ENCODE measurements at places on chromosomes 6 and 20.

DNA sequence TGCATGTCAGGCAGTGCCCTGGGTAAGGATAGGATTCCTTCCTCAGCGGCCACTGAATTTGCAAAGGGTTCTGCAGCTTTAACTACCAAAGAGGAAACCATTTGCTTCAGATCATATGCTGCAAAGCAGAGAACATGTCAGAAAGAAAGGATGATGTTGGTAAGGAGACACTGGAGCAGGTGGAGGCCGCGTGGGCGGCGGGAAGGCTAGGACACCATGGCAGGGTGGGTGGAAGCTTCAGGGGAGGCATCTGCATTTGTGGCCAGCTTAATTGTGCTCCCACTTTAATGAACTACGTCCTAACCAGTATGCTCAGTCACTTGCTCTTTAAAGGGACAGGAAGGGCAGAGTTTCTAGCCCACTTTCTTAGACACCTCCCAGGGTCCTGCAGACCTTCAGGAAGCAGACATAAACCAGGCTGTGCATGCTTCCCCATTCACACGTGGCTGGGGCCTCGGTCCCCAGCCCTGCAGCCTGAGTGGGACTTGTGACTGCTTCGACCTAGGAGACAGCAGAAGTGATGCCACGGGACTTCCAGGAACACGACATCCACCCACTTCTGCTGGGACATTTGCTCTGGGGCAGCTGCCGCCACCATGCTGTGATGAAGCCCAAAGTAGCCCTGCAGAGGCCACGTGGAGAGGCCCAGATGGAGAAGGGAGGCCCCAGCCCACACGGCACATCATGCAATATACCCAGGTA, 76.1 kb downstream of the GINS1 start:
- DNase-seq: no peak

DNA sequence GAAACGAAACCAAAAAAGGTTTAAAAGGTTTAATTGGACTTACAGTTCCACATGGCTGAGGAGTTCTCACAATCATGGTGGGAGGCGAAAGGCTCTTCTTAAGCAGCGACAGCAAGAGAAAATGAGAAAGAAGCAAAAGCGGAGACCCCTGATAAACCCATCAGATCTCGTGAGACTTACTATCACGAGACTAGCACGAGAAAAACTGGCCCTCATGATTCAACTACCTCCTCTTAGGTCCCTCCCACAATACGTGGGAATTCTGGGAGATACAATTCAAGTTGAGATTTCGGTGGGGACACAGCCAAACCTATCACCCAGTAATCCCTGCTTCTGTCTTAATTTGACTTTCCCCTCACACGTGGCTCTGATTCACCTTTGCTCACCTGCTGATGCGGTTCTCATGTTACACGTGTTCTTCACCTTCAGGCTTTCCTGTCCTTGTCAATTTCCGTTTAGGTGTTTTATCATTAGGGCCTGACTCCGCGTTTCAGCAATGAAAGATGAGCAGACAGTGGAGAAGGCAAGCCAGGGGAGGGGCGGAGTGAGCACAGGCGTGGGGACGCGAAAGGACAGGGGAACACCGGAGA, 57.1 kb downstream of the AGPAT4 start:
- no peak for DNase-seq

DNA sequence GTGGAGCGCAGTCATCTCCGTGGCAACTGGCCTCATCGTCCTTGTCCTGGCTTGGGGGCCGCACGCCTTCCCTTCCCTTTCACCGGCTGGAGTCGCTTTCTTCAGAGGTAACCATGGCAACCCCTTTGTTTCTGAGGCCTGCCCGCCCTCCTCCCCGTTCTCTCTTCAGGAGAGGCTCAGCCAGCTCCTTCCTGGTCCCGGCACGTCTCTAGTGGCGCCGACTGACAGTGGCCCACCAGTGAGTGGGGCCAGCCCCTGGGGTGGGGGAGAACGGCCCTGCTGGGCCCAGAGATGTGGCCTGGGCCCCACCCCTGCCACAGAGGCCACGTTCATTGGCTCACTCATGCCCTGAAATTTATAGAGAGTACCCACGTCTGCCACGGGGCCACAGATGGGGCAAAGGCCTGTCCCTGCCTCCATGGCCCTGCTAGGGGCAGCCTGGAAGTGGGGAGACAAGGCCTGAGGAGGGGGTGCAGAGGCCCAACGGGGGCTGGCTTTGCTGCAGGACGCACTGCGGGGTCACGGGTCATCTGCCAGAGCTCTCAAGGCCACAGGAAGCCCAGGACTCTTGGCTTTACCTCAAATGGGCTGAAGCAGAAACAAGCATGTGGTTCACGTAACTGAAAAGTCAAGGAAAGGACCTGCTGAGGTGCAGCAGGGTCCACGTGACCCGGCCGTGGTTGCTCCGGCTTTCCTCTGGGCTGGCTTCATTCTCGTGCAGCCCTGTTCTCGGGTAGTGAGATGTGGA, 1.4 kb upstream of the OSBPL2 start:
- DNase-seq: no peak

DNA sequence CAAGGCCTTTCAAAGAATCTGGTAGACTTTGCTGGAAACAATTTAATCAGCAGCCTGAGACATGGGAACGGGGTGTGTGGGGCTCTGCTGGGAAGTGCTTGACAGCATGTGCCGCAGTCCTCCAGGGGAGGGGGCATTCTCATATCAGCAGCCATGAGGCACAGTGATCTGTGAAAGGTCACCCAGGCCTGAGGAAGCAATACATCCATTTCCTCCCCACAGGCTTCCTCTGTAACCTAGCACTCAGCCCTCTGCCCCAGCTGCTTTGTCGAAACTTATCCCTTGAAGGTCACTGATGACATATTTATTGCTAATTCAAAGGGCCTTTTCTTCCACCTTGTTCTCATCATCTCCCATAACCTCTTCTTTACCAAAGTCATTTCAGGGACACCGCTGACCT, 103.3 kb downstream of the TNFAIP3 start:
- DNase-seq: no peak

DNA sequence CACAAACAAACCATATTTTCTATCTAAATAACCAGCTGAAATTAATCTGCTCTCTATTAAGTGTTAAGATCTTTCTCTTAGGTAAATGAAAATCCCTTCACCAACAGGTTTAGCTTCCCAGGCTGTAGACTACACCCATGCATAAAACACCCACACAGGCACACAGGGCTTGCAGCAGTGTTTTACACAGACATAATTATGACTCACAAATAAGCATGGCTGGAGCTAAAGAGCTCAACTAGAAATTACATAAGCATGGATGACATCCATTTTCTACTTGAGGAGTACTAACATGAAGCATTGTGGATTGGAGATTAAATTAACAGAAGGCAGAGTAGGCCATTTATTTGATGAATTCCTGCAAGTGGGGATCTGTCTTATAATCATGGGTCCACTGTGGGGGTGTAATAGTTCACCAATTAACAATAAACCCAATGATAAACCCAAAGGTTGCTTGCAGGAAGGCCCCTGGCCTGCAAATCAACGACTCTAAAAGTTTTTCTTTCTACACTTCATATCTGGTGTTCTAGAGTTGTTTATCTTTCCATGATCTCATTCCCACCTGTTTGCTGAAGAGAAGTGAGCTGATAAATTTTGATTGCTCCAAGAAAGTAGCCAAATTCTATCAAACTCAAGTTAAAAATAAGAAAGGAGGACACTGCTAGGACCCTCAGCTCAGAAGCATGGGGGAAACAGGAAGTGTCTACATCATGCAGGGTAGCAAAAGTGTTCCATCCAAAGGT, 33.8 kb upstream of the E2F3 start:
- DNase-seq: no peak

GRCh38 chr6:129239825-129240491, 357.0 kb downstream of the LAMA2 start:
- DNase-seq: no peak

GRCh38 chr6:139337001-139337400, 37.4 kb downstream of the CITED2 start:
- no peak for DNase-seq

GRCh38 chr6:22601984-22602383, 32.6 kb downstream of the HDGFL1 start:
- peak; percentile 6 for DNase-seq

DNA sequence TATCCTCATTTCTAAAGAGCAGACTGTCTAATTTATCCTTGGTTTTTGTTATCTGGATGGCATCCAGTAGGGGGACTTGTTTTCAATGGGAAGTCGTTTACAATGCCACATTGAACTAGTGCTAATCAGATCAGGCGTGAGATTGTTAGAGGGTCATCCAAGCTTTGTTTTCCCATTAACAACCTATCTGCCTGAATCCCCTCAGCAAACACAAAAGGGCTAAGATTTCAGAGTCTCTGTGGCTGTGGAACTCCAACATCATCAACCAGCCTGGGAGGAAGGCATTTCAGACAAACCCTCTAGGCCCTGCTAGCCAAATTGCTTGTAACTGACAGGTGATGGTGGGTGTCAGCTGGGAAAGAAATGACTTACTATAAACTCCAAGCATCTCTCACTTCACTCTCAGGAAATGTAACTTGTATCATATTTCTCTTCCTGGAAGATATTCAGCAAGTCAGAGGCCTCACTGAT, 47.7 kb downstream of the COL19A1 start:
- no peak for DNase-seq

DNA sequence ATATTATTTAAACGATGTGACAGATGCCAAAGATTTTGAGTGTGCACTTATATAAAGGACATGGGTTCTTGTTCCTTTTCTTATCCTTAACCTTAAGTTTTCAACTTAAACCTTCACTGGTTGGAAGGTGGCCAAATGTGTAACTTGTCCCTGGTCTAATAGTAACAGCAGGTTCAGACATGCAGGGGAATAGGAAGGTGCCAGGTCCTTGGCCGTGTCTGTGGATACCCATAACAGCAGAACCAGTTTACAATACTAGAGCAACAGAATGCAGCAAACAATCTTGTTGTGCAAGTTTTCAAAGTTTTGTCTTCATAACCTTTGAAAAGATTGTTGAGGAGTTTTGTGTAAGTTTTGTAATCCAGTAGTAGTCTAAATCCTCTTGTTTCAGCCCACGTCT, 4.4 kb downstream of the MYB start:
- DNase-seq: peak; percentile 76

- DNase-seq: no peak
These were observed 77.9 kb upstream of the TULP1 start for GRCh38 chr6:35590622-35591066.

GRCh38 chr6:106886922-106887797, 87.4 kb downstream of the CD24 start:
- no peak for DNase-seq

GRCh38 chr6:8570256-8570920, 135.0 kb upstream of the SLC35B3 start:
- DNase-seq: no peak

DNA sequence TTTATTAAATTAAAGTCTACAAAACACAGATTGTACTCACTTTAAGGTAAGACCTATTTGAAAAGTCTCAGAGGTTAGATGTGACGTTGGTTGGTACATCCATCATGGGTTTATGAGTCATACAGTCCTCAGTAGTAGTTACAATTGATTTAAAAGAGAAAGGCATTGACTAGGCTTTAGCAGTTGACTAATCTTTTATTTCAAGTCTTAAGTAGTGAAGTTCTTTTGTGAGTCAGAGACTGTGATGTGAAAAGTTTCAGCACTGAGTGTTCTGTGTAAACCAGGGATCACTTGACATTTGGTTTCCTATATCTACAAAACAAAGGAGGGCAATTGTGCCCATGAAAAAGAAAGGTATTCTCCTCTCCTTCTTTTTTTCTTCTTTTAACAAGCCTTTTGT, 221.3 kb downstream of the GRIK2 start:
- DNase-seq: no peak

- DNase-seq: no peak
These were observed 8.5 kb downstream of the RMND1 start for GRCh38 chr6:151443454-151443853.

DNA sequence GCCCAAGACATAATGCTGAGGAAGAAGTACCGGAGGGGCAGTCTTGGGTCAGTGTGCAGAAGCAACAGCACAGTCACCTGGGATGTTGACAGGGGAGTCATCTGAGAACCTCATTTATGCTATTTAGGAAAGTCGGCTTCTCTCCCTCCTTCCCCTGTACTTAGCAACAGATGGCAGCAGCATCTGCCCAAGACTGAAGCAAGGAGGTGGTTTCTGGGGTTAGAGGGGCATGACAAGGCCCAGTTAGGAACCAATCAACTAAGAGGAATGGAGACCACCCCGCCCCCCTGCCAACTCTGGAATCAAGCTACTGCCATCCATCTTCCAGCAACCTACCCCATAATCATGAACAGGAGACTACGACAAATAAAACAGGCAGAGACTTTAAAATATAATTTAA, 21.7 kb downstream of the RIPK1 start:
- peak; percentile 18 for DNase-seq

DNA sequence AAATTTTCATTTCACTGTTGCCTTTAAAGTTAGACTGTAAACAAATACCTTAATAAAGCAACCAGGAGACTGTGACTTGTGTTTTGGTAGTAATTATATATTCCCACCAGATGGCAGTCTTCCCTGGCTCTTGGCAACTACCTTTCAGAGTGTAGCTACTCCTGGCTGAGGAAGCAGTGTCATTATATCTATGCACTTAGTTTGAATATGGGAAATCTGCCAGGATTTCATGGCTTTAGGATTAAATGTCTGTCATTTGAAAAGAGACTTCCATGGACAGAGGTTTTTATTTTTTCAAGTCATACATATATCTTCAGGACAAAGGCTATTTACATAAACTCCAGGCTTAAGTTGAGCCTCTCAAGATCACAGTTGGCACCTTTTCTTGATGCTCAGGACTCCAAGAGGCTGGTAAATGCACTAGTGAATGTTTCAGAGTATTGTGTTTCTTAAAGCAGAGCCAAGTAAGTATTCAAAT, 160.1 kb downstream of the C6orf58 start:
- peak; percentile 76 for DNase-seq

- no peak for DNase-seq
These were observed 17.2 kb downstream of the GNAS start for GRCh38 chr20:58869662-58870227.

GRCh38 chr6:107209406-107210305, 94.3 kb upstream of the BEND3 start:
- DNase-seq: no peak

DNA sequence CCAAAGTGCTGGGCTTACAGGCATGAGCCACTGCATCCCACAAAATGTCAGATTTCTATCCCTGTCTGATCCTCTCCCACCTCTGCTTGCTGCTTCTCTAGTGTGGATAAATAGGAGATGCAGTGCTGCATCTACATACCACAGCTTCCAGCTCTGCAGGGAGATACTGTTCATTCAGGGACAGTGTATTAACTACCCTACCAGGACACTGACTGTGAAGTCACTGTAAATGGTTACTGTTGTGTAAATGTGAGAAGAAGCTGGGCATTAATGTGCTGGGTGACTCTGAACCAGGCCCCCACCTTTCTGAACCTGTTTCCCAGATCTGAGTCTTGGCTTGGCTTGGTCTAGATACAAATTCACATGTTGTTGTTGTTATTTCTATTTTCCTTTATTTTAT, 488.6 kb upstream of the SULF2 start:
- no peak for DNase-seq

- DNase-seq: peak; percentile 79
These were observed 2.9 kb downstream of the EEF1A2 start for GRCh38 chr20:63495741-63496595.

- DNase-seq: no peak
These were observed 12.9 kb upstream of the DSP start for GRCh38 chr6:7528565-7528964.
